Dorsolateral prefrontal cortex (tissue), 122 donors: ENCODE measurements at places on chromosomes 3 and 15. TPM values are rescaled to one million over a fixed set of nuclear protein-coding genes. Genes with fewer than 3 reads are reported as not detected.

- DNase-seq: no peak
Measured at GRCh38 chr3:52014613-52015012, 18.9 kb upstream of the RPL29 start.

- no peak for DNase-seq
Measured at GRCh38 chr15:41866263-41866703, 27.6 kb downstream of the SPTBN5 start.

DNA sequence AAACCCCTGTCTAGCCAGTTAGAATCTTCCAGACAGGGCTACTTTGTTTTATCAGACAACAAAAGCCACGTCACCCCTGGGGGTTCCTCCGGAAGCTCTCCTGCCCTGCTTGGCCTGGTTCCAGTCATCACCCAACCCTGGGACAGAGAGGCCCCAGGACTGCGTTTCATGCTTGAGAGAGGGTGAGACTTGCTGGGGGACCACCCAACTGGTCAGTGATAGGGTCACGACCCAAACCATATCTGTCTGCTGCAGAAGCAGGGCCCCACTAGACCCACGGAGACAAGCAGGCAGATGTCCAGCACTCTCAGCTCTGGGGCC is 1.2 kb downstream of the NT5DC2 start:
- DNase-seq: no peak

DNA sequence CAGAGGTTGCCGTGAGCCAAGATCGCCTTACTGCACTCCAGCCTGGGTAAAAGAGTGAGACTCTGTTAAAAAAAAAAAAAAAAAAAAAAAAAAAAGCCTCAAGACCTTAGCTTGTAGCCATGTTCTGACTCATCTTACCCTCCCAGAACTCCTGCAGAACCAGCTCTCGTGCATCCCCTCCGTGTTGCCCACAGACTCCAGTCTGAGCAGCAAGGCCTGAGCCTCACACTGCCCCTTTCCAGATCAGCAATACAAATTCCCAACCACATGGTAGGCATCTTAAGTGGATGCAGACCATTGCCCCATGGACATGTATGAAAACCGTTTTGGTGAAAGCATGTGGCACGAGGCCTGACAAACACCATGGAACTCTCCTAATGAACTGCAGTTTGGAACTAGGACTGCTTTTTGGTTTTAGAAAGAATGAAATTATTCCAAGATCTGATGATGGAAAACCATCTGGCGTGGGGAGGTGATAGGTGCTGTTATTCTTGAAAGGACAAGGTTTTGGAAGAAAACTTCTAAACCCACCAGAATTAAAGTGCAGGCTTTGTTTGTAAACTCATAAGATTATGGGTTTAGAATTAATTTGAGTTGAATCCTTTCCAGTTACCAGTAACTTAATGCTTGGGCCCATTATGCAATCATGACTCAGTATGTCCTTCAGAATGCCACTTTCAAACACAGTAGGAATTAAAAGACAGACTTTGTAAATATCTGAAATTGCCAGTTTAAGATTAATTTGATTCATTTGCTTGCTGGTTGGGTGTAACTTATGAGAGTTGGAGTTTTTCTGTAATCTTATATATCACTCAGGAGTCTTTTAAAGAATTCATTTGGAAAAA is 163.7 kb upstream of the LRTM1 start:
- DNase-seq: no peak

GRCh38 chr15:86553108-86553507 is 473.4 kb downstream of the AGBL1 start:
- DNase-seq: no peak

GRCh38 chr3:99708207-99708745 is 69.9 kb downstream of the COL8A1 start:
- no peak for DNase-seq

GRCh38 chr3:61300786-61301185 is 49.5 kb upstream of the FHIT start:
- no peak for DNase-seq

DNA sequence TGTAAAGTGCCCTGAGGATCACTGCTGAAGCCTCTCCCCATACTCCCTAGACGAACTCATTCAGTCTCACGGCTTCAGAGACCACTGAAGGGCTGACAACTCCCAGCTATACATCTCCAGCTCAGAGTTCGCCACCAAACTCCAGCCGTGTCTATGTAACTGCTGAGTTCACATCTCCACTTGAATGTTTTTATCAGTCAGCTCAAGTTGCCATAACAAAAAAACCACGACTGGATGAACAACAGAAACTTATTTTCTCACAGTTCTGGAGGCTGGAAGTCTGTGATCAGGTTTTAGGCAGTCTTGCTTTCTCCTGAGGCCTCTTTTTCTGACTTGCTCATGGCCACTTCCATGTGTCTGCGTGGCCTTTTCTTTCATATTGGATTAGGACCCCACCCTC is 223.0 kb upstream of the LRRFIP2 start:
- DNase-seq: no peak

DNA sequence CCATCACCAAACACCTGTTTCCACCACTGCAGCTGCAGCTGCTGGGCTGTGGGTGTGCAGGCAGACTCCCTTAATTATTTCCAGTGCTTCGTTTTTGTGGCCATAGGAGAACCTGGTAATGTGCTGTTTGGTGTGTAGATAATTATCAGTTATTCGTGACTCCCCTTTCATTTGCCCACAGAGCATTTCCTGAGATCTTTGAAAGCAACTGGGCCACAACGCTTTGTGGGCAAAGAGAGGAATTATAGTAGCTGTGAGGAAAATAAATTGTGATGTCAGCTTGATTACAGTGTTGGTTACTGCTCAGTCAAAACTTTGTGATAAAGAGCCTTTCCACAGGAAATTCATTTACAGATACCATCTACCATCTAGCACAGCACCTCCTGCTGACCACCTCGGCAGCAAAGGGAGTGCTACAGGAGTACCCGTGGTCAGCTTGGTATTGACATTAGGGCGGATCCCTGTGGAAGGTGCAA is 193.3 kb upstream of the SLCO3A1 start:
- no peak for DNase-seq

- DNase-seq: no peak
Measured at GRCh38 chr3:46491089-46492070, 6.4 kb upstream of the RTP3 start.

- no peak for DNase-seq
Measured at GRCh38 chr15:90987561-90988141, 6.7 kb downstream of the PRC1 start.

DNA sequence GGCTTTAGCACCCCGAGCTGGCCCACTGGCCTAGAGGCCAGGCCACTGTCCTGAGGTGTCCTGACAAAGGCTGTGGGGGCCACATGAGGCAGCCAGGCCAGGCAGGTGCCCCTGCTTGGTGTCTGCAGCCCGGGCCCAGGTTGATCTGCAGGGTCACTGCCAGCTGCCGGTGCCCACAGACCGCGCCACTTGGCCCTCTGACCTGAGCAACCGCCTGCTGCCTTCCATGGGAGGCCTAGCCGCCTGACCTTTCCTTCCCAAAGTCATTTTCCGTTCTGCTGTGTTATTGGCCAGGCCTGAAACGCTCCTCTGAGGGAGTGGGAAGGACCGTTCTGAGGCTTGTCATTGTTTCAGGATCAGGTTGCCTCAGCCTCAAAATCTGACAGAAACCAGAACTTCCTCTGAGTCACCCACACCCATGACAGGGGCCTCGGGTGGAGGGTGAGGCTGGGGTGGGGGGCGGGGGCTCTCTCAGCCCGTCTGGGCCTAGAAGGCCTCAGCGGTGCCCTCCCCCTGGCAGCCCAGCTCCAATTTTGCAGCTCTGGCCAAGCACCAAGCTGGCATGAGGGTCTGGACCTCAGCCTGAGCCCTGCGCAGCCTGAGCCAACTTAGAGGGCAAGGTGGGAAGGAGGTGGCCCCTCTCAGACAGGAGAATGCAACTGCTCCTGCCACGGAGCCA is 140.7 kb upstream of the MEF2A start:
- peak; percentile 28 for DNase-seq

DNA sequence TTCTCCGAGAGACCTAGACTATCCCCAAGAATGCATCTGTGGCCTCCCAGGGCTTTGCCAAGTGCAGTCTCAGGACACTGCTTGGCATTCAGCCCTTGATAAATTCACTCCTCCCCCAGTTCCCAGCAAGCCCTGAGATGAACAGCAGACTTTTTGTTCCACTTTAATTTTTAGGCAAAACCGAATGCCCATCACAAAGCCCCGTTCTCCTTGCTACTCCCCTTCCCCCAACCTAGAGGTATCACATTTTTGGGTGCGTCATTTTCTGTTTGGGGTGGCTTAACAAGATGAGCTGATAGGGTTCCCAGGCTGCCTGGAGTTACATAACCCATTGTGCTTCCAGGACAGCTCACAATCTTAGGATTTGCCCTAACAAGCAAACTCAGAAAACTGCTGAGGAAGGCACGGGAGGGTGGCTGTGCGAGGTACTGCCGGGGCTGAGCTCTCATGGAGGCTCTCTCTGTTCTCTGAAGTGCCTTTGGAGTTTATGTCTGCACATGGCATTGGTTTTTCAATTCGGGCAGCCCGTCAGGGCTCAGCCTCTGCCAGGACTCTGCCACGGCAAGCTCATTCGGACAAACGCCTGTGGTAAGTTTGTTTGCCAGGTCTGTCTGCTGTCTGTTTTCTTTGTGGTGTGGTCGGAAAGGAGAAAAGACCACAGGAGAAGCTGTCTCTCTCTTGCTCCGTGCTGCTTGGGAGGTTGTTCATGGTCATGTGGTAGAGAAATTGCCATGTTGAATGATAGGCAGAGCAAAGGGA is at the start of gene TRAK1:
TRAK1 (plus strand) TSS at position 385 of the 759 bp plus-strand sequence; CDS start at position 498, 113 bp downstream.
- DNase-seq: no peak

The AGBL1 gene
- 0.56 TPM for total RNA-seq

DNA sequence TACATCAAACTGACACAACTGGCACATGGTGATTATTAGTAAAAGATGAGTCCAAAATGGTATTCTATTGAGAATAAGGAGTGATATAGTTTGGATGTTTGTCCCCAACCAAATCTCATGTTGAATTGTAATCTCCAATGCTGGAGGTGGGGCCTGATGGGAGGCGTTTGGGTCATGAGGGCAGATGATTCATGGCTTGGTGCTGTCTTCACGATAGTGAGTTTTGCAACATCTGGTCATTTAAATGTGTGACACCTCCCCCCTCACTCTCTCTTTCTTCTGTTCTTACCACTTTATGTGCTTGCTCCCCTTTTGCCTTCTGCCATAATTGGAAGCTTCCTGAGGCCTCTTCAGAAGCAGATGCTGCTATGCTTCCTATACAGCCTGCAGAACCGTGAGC is 90.6 kb downstream of the RSL24D1 start:
- no peak for DNase-seq

The GPR171 gene
- total RNA-seq: not detected

GRCh38 chr3:160686955-160687535 is 10.1 kb downstream of the ARL14 start:
- DNase-seq: no peak

The ADCY5 gene
- total RNA-seq: 82.7 TPM

GRCh38 chr3:15458212-15458780 is 30.9 kb downstream of the EAF1 start:
- no peak for DNase-seq

GRCh38 chr3:186383026-186383993 is 21.3 kb upstream of the DGKG start:
- no peak for DNase-seq
